ENCODE measurements at places on chromosomes 7 and 10.

DNA sequence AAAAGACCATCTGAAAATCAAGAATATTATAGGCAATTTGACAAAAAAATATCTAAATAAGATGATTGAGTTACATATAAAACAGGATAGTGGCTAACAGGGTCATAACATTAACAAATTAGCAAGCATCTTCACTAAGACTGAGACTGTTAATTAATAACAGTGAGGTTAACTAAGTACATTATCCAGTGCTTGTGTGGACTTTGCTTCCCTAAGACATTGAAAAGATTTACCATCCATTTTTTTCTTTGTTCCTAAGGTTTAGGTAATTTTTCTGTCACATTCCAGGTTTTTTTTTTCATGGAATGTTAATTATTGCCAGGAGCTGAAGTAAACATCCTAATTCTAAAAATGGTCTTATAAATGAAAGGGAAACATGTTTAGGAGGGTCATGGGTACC lies 227.6 kb downstream of the ANKRD7 start:
- DNase-seq, result no peak

- no peak for DNase-seq
Observed at GRCh38 chr7:118078015-118078414, 105.9 kb upstream of the LSM8 start.

DNA sequence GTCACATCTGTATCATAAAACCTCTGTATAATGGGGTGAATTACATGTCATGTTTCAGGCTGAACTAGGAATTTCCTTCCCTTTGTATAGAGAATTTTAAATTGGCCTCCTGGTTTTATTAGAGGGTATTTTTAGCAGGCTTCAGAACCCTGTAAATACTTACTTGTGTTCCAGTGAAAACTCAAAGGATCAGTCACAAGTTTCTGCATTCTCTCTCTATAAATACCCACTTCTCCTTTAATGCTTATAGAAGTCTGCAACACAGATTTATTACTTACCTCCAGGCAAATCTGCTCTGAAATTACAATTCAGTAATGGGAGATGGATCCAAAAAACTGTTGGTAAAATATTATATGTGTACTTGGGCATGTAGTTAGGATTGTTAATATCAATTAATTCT lies 161.6 kb downstream of the GLI3 start:
- no peak for DNase-seq

DNA sequence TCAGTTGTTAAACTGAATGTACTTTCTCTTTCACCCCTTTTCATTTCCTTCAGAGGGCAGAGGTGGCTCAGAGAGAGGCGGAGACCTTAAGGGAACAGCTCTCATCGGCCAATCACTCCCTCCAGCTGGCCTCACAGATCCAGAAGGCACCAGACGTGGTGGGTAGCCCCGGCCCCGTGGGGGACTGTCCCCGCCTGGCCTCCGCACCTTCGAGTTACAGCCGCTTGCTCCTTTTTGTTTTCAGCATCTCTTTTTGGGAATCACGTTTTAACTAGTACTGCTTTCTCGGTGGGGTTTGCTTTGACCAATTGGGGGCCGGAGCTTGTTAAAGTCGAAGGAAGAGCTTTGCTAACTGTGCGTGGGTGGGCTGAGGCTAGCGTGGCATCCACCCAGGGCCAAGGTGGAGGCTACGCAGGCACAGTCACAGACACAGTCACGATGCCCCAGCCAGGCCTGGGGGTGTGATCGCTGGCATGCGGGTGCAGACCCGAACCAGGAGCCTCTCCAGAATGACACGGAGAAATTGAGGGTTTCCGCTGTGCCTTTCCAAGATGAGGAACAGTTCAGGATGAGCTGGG lies 116.2 kb upstream of the SH2B2 start:
- DNase-seq, result no peak

DNA sequence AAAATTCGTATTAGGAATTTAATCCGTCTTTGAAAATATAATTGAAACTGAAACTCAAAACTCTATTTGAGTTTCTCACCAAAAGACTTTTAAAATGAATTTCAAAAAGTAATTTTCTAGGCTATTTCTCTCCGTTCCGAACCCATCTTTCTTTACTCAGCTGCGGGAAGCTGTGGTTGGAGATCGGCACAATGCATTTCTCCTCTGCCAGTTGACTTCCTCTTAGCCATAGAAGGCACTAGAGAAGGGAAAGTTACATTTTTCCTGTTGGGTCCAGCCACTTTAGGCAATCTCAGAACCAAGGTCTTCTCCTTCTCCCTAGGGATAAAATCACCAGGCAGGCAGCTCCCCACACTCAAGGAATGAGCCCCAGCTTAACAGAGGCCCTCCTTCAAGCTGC lies 133.6 kb upstream of the COL1A2 start:
- peak; percentile 48 for DNase-seq

GRCh38 chr7:142477079-142477651 lies 219.3 kb upstream of the PRSS58 start:
- DNase-seq, result peak; percentile 39

DNA sequence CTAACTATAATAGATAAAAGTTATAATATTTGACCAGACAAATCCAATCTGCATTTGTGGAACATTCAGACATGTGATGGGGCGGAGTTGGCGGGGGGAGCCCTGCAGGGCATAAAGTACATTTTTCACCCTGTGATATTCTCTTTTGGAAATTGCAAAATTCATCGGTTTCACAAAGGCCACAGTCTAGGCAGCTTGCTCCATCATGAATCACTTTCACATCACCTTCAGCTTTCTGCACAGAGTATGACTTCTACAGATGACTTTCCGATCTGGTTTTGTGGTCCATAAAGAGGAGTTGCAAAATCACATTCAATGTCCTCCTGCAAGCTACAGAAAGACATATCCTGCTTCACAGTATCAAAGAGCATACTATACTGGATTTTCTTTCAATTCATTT lies 51.4 kb upstream of the APBB1IP start:
- no peak for DNase-seq

DNA sequence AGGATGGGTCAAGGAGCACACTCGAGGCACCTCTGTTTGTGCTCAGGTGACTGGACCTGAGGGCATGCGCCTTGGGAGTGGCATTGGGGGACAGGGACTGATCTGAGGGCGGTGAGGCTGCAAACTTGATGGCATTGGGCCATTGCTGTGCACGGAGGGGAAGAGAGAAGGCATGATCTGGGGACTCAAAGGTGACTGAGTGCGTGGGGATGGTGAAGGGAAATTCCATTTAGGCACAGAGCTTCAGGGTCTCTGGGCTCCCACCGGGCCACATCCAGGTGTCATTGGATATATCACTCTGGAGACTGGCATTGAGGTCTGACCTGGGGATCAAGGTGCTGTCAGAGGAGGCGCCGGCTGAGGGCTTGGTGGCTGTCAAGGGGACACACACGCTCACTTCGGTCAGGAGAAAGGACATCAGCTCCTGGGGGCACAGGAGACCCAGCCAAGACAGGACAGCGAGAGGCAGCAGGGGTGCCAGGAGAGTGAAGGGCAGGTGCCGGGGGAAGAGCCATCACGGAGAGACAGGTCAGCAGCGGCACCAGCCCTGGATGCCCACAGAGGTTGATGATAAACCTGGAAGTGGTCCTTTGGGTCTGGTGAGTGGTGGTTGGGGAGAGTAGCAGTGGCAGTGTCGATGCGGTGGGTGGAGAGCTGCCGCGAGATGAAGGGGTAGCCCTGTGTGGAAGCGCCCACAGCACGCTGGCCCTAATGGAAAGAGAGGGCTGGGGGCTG lies 5.5 kb downstream of the ADCK2 start:
- DNase-seq, result no peak

DNA sequence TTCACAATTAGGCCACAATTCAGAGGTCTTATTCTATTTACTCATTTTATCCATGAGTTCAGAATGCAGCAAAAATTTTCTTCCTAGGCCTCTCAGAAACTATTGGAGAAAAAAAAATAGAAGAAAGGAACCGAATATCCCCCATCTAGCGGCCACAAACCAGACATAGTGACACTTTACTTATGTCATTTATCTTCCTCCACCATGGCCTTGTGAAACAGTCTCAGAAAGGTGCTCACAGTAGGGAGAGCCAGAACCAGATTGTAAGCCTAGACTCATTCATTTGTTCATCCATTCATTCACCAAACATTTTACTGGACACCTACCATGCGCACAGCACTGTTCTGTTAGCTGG lies 16.0 kb downstream of the CREB3L2 start:
- no peak for DNase-seq

GRCh38 chr7:133702078-133702477 lies 425.1 kb upstream of the LRGUK start:
- DNase-seq, result no peak

GRCh38 chr7:137439829-137440825 lies 96.6 kb upstream of the PTN start:
- DNase-seq, result no peak

GRCh38 chr7:115332691-115333090 lies 410.8 kb downstream of the MDFIC start:
- DNase-seq, result no peak

- no peak for DNase-seq
Observed at GRCh38 chr10:80908611-80909010, 370.9 kb downstream of the SH2D4B start.

DNA sequence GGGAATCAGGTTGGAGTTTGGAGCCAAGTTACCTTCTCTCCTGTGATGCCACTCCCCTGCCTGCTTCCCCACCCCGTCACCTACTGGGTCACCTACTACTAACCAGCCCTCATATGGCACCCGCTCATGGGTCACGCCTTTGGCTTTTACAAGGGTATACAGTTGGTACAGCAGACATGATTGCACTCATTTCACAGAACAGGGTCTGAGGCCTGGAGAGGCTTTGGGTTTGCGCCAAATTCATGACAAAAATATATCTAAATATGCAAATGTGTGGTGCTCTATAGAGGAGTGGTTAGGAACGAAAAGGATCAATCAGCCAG lies 10.7 kb downstream of the CRYGN start:
- no peak for DNase-seq

GRCh38 chr10:101230183-101230917 lies 1.1 kb upstream of the LBX1 start:
- no peak for DNase-seq

DNA sequence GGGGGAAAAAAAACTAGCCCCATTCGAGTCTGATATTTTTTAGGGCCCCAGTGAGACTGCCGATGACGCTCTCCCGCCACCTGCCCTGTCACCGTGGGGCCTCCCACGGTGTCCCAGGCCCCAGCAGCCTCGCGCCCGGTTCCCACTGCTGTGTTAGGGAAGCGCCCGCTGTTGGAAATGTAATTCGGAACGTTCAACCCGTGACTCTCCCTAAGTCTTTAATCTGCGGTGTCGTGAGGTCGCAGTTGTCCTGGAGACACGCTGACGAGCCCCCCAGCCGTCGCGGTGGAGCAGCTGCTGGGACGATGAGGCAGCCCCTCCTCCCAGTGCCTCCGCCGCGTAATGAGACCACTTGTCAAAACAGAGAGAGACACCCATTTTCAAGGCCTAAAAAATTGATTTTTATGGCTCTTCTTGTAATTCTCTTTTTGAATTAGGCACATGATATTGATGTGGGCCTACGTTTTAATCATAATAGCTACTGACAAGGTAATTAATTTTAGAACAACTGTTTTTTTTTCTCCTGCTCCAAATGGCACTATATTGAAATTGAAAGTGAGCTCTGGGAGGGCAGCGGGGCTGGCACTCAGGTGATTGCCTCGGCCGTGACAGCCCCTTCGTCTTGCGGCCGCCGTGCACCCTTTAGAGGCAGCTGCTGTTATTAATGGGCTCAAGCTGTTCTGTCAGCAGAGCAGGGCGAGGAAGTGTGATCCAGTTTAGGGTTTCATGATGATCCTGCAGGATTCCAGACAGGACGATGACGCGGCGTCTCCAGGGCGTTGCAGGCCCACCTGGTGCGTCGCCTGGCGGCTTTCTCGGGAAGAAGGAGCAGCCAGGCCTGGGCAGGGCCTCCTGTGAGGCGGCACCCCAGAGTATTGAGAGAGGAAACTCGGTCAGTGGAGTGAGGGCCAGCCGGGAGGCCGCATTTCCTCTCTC lies 63.3 kb downstream of the NKX6-2 start:
- DNase-seq, result no peak

DNA sequence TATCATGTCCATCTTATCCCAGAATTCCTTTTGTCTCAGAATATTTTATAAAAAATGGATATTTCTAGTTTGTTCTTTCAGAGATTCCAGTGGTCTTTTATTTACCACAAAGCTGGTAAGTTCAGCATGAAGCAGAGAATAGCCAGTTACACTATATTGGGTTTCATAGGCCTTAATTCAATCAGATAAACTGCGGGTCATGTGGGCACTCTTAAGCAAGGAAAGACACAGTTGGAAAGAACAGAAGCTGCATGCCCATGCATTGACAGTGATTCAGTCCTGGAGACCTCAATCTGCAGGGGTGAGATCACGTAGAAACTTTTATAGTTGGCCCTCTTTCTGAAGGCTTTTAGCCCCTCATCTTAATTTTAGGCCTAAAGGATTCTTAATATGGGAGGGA lies 281.3 kb upstream of the IGFBP3 start:
- no peak for DNase-seq

DNA sequence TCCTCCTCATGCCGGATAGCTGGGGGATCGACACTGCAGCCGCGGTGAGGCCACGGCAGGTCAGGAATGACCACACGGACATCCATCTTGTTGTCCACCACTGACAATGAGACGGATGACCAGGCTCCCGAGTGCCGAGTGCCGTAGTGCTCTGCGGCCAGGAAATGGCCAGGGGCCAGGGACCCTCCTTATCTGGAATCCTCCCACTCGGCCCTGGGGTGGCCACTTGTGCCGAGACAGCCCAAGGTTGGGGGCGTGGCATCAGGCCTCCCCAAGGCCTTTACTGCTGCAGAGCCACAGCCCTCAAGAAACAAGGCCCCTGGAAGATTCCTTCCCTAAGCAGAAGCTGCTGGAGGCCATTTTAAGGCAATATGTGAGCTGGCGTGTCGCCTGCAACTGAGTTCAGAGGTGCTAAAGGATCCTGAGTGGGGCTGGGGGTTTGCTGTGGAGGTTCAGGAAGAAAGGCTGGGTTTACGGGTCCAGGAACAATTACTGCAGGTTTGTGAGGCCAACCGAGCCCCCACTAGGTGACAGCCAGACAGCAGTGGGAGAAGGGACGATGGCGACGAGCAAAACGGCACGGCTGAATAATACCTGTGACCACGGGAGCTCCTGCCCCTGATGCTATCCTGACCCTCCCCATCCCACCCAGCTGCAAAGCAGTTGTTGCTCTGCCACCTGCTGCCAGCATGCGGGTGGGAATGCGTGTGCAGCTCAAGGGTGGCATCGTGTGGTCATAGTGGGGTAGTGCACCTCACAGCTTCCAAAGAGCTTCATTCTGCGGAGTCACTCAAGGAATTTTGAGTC lies 31.6 kb upstream of the LEP start:
- DNase-seq, result peak; percentile 81

GRCh38 chr7:2979951-2980350 lies 63.7 kb downstream of the CARD11 start:
- peak; percentile 23 for DNase-seq
